Brain (organoid and tissue), 16 donors: ENCODE measurements at places on chromosomes 2 and 18.

GRCh38 chr2:208049441-208049840 is 24.1 kb upstream of the PLEKHM3 start:
- DNase-seq: no peak

- peak; percentile 92 for DNase-seq
Observed at GRCh38 chr2:3379647-3380534, at the start of gene TRAPPC12. Gene TRAPPC12 (plus strand): TSS chr2:3379694. CDS start chr2:3387624, 7,930 bp downstream.

GRCh38 chr18:10453806-10454680 is at the start of gene APCDD1:
Gene APCDD1 (plus strand): TSS chr18:10454635. CDS start chr18:10454982, 347 bp downstream.
- DNase-seq: peak; percentile 86

- no peak for DNase-seq
Observed at GRCh38 chr18:55088000-55088401, 128.7 kb upstream of the CCDC68 start.

GRCh38 chr18:54957996-54958395 is 1.3 kb downstream of the CCDC68 start:
- no peak for DNase-seq

DNA sequence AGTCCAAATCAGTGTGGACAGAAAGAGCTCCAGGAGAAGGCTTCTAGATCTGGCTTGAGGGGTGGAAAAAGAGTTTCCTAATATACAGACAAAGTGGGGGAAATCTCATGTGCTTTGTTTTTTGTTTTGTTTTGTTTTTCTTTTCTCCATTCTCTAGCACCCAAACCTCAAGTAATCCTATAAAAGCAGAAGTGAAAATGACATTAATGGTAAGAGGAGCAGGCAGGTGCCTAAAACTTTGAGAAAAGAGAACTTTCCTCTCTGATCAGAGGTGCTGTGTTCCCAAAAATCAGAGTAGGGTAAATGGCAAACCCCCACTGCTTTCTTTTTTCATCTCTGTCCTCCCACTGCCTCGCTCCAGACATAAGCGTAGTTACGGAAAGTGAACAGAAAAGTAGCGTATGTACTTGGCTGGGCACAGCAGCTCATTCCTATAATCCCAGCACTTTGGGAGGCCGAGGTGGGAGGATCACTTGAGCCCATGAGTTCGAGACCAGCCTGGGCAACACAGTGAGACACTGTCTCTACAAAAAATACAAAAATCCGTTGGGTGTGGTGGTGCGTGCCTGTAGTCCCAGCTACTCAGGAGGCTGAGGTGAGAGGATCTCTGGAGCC is 77.8 kb downstream of the FAM161A start:
- no peak for DNase-seq

DNA sequence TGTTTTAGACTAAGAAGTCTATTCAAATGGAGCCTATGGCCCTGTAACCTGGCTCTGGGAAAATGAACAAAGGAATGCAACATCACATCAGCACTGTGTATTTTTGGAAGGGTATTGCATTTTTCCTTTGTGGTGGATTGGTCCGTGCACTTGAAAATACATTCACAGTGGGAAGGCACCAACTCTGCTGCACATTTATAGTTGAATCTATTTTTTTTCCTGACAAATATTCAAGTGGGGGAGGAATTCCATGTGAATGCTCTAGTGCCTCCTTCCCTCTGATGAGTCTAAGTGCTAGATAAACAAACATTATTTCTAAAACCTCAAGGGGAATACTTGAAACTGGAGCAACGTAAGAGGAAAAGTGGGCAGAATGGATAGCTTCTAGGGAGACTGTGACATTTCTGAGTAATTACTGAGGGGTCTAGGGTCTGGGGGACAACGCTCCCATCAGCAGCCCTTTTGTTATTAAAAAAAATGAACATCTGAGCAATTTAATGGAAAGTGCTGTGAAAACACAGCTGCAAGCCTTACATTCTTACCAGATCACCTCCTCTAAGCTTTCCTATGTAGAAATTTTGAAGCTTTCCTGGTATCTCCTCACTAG is 208.2 kb downstream of the SLC8A1 start:
- DNase-seq: no peak

DNA sequence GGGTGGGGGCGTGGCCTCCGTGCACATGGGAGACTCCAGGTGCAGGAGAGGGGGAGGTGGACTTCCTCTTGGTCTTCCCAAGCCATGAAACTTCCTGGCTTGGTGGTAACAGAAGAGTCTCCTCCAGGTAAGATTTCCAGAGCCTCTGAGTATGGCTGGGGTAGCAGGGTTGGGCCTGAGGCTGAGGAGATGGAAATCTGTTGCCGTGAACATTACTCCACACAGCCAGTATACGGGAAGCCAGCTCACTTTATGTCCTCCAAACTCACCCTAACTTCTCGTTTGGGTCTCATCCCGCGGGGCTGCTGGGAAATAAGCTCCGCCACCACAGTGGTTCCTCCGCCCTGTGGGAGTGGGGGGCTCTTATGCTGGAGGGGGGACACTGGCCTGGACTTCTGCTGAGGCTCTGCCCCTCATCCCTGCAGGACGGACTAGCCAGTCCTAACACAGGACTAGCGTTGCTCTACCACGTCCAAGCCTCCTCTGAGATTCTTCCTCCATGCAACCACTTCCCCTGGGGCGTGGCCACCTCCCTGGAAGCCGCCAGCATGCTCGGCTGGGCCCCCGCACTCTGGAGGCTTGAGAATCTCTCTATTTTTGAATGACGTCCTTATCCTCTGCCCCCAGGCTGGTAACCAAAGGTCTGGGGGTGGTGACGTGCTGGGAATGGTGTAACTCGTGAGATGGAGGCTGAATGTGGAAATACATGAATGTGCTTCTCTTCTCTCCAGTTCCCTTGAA is 777 bp upstream of the RAB17 start:
- DNase-seq: no peak

- no peak for DNase-seq
Observed at GRCh38 chr2:9807555-9808305, 35.5 kb upstream of the TAF1B start.

GRCh38 chr18:69954719-69955480 is 7.2 kb upstream of the CD226 start:
- no peak for DNase-seq

DNA sequence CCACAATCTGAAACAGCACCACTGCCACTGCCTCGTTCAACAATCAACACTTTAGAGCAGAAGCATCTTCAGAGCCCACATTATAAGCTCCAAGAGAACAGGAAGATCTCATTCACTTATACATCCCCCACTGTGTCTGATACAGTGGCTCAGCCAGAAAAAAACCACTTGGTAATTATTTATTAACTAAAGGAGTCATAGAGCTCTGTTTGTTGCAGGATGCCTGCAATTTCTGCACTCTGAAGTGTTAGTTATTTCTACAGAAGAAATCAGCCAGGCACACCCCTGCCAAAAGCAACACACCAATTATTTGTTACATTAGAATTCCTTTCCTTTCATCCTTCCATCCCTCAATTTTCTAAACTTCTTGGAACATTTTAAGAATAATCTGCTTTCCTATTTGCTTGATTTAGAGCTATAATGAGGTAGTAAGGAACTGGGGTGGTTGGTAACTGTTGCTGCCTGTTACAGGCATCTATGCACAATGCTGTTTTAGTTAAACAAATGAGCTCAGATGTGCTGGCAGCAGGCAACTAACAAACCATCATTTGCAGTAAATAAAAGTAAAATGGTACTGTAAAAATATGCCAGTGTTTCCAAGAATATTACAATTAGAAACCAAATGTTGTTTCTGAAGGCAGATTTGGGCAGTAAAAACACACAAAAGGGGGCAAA is 59.9 kb downstream of the DYM start:
- DNase-seq: peak; percentile 31

GRCh38 chr2:241822264-241822623 is 13.3 kb downstream of the NEU4 start:
- no peak for DNase-seq

- no peak for DNase-seq
Observed at GRCh38 chr2:160747501-160748170, 254.0 kb upstream of the RBMS1 start.

DNA sequence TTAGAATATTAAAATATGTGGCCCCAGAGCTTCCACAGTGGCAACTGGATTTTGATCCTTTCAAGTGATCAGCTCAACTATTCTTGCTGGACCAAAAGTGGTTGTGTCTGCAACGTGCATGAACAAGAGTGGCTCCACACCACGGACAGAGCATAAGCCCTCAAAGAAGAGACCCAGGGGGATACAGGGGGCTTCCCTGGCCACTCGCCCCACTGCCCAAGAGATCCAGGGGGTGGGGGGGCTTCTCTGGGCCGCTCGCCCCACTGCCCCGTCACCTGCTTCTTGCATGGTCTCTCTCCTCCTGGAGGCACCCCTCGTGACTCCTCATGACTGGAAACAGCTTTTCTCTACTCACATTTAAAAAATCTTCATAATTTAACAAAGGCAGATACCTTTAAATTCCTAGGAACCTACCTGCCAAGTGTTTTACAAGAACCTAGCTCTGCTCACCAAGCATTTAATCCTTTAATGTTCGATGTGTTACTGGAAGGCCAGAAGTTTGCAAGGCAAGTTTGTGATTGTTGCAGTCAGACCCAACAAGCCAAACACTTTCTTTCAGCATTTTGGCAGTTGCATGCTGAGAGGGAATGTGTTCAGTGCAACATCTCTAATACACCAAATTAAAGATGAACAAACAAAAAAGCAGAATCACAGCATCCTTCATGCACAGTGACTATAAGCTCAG is 174.3 kb downstream of the BCL2 start:
- no peak for DNase-seq

DNA sequence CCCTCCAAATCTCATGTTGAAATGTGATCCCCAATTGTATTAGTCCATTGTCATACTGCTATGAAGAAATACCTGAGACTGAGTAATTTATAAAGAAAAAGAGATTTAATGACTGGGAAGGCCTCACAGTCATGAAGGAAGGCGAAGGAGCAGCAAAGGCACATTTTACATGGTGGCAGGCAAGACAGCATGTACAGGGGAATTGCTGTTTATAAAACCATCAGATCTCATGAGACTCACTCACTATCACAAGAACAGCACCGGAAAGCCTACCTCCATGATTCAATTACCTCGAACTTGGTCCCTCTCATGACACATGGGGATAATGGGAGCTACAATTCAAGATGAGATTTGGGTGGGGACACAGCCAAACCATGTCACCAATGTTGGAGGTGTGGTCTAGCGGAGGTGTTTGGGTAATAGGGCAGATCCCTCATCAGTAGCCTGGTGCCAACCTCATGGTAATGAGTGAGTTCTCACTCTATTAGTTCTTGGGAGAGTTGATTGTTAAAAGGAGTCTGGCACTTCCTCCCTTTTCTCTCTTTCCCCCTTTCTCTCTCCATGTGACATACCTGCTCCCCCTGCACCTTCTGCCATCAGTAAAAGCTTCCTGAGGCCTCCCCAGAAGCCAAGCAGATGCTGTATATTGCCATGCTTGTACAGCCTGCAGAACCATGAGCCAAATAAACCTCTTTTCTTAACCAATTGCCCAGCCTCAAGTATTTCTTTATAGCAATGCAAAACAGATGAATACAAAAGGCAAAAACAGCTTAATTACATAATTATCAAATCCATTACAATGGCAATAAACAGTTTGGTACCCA is 14.5 kb upstream of the FN1 start:
- DNase-seq: no peak

DNA sequence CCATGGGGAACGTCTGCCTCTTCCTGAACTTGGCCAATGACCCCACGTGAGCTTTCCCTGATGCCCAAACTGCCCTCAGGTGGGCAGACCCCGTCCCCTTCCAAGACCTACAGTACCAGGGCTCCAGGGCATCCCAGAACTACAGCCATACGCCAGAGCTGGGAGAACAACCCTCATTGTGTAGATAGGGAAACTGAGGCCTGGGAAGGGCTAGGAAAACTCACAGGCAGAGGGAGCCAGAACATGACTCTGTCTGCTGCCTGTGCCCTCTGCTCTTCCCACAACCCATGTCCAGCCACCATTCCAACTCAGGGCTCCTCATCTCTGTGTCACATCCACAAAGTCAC is 16.8 kb upstream of the ANKRD53 start:
- DNase-seq: no peak

DNA sequence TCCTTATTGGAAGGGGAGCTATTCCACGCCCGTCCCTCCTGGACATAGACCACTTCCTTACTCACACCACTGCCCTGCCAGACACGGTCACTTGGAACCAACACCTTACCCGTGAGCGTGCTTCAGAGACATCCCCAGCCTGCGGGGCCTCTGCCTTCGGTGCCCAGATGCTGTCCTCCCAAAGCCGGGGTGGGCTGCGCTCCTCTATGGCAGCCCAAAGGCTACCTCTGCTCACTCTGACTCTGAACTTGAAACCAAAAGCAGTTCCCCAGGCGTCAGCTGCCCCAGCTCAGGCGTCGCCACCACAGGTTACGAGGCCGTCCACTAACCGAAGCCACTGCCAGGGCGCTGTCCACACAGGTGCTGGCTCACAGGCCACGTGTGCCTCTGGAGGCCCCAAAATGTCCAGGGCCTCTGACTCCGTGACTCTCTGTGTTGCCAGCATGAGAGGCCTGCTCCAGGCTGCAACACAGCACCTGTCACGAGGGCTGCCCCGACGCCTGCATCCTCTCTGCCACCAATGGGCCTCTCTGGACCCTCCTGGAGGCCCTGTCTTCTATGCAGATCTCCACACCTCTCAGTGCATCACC is 23.8 kb downstream of the HDAC4 start:
- DNase-seq: no peak

DNA sequence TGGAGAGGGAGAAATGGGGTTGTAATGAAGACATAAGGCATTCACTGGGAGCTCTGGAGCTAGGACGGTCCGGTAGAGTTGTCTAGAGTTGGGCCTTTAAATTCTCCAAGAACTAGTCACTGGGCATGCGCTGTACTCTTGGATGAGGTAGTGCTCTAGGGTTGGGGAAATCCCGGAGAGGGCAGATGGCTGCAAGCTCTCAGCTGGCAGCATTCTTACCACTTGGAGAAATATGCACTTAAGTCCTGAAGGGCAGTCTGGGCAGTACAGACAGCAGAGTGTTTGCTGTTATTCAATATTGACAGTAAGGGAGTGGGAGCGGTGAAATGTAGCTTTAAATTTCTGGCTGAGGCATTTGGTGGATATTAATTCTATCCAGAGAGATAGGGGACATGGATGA is 214.6 kb downstream of the RDH14 start:
- DNase-seq: peak; percentile 77
